CD4-positive, CD25-positive, alpha-beta regulatory T cell (primary cell): ENCODE measurements at places on chromosomes 2 and 18.

DNA sequence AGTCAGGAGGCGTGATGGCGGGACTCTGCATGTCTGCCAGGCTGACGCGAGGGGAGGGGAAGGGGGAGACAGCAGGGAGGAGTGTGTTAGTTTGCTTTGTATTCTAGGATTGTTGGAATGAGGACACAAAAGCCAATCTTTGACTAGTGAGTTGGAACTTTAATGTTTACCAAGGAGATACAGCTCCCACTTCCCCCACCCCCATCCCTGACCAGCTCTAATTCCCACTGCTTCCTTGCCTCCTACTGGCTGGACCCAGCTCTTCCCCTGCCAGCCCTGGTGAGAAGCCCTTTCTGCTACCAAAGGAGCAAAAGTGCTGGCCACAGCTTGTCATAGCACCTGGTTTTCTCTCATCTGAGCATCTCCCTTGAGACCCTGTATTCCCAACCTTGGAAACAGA, 84.5 kb downstream of the CELF4 start:
- DNase-seq: no peak

DNA sequence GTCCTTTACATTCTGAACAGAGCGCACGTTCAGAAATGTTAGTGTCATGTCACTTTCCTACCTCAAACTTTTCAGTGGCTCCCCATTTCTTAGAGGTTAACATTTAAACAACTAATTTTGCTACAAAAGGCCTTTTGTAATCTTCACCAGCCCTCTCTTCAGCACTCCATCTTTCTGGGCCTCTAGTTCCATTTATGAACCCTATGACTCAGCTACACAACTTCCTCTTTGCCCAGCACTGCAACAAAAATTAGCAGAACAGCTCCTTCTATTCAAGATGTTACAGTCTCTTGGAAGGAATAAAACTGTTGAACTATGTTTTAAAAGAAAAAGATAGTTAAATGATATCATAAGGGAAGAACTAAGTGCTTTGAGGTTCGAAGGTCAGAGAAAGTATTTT, 139.9 kb downstream of the VWC2L start:
- DNase-seq: no peak

- DNase-seq: no peak
These were observed 13.6 kb downstream of the ADI1 start for GRCh38 chr2:3505771-3506170.

DNA sequence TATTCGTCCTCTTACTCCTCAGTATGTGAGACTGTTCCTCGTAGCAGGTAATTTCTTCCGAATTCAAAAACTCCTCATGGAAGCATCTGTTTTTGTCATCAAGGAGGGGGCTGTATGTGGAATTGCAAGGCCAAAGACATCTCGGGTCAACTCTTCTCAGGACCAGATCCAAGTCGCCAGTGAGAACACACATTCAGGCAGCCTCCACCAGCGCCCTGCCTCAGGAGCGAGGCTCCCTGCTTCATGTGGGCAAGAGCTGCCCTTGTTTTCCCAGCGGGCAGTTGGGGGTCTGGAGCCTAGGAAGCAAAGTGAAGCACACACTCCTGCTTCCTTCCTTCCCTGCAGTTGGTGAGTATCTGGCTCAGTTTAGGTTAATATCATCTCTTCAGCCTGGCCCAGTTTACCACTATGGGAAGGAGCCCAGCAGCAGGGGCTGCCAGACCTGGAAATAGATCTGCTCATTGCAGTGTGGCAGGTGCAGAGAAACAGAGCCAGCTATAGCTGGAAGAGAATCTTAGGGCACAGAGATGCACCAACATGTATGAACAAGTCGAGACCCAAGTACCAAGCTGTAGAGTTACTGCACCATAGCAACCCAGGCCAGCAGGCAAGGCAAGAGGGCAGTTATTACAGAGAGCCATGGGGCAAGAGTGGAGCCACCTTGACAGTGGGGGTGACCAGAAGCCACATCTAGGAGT, 25.3 kb downstream of the TMEM127 start:
- DNase-seq: no peak

- no peak for DNase-seq
These were observed 46.7 kb downstream of the FBXO48 start for GRCh38 chr2:68420254-68420910.

- DNase-seq: no peak
These were observed 70.9 kb downstream of the APOB start for GRCh38 chr2:20972792-20973565.

DNA sequence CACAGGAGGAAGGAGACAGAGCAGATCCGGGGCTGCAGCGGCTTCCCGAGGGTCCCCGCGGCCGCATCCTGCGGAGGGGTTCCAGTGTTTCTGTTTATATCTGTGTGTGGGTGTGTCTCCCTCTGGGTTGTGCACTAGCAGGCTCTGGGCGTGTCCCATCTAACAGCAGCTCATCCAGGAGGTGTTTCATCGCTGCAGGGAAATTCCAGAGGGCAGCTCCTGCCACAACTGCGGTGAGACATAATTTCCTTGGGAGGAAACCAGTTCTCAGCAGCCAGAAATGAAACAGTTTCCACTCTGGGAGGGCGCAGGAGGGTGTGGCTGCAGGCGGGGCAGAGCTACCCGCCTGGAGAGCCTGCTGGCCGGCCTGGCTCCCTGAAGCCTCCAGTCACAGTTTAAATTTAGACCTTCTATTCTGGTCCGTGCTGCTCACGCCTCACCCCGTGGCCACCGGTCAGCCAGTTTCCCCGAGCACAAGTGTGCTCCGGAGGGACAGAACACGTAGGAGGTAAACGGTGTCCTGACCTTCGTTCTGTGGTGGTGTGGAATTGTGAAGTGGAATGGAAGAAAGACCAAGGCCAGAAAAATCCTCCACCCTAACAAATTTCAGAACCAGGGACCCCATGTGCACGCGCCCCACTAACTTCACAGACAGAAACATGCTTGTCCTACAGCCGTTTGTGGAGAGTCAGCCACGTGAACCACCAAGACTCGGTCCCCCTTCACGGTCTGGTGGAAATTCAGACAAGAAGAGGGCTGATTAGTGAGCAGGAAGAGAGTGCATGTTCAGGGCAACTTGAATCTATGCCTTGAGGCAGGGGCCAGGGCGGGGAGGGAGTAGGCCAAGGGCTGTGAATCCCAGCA, 50.2 kb downstream of the TEX44 start:
- no peak for DNase-seq

- DNase-seq: no peak
These were observed 89.3 kb downstream of the EHBP1 start for GRCh38 chr2:62794791-62795190.

DNA sequence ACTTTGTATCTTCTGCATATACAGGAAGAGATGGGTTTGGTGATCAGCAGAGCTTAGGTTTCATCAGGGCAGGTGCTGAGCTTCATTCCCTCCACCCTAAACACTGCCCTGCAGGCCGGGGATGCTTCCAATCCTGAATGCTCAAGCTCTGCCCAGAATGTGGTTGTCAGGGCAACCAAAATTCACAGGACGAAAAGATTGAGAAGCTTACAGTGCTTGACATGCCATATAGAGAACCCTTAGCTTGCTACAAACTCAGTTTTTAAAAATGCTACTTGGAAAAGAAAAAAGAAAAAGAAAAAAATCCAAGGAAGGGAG, 65.6 kb downstream of the SH3RF3 start:
- no peak for DNase-seq

GRCh38 chr2:47311764-47312490, 91.0 kb upstream of the MSH2 start:
- DNase-seq: no peak
